Mesothelial cell of epicardium (in vitro differentiated cells): ENCODE measurements at places on chromosomes 1 and 21.
A peak's percentile ranks its signal among the peaks of the same experiment; 100 is the strongest.

GRCh38 chr1:93362237-93362636 lies 16.5 kb downstream of the DR1 start:
- no peak for DNase-seq

GRCh38 chr1:64864018-64864940 lies 102.1 kb downstream of the JAK1 start:
- no peak for DNase-seq

DNA sequence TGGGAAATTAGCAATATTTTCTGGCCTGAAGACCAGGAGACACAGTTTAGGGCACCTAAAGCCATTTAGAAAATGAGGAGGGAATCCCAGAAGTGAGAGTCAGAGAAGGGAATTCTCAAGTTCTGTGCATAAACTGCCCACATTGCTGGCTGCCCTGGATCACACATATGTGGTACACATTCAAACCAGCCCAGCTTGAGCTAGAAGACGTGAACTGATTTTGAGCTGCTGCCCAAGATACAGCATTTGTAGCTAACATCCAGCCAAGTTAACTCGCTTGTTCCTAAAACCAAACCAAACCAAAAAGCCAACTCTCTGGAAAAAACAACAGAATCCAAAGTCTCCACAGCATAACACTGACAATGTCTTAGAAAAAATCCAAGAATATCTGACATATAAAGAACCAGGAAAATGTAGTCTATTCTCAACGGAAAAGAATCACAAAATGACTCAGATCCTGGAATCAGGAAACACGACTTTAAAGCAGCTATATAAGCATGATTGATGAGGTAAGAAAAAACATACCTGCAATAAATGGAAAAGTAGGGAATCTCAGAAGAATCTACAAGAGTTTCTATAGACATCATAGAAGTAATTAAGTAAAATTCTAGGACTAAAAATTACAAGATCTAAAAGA lies 18.2 kb upstream of the QSOX1 start:
- no peak for DNase-seq

GRCh38 chr1:246065592-246065991 lies 441.5 kb downstream of the SMYD3 start:
- DNase-seq, result no peak

DNA sequence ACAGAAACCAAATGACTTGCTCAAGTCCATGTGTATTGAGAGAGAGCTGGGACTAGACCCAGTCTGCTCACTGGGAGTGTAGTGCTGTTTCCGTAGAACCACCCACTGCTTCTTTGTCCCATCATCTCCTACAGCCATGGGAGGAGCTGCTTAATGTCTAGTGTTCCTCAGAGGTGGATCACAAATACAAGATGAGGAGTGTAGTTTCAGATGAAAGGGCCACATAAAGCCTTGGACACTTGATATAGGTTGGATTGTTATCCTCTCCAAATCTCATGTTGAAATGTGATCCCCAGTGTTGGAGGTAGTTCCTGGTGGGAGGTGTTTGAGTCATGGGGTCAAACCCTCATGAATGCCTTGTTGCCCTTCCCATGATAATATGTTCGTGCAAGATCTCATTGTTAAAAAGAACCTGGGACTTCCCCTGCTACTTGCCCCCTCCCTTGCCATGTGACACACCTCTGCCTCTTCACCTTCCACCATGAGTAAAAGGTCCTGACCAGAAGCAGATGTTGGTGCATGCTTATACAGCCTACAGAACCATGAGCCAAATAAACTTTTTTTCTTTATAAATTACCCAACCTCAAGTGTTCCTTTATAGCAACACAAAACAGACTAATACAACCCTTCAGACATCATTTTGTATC lies 127.5 kb upstream of the DNAH14 start:
- no peak for DNase-seq

- no peak for DNase-seq
These were observed 37.6 kb upstream of the HMGB4 start for GRCh38 chr1:33826311-33826710.

DNA sequence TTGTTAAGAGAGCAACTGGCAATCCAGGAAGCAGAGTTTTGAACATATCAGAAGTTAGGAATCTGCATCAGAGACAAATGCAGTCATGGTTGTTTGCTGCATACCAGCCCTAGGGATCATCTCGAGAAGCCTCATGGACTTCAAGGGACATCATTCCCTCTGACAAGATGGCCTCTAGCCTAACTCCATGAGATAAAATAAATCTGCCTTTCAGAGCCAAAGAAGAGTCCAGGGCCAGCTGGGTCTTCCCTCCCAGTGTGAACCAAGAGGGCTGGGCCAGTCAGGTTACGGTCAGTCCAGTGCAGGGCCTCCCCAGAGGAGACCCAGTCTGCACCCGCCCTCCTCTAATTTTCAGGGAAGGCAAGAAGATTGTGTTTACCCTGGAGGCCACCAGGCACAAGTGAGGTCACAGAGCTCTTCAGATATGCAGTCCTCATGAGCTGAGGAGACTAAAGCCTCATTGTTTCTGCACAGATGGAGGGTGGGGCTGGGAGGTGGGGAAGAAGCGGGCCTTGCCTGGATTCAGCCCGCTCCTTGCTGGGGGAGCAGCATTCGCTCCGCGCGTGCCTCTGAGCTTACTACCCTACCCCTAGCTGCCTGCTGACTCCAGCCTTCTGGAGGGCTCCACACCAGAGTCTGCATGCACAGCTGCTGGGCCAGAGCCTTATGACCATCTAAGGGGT lies 52.8 kb downstream of the CAPN2 start:
- no peak for DNase-seq

DNA sequence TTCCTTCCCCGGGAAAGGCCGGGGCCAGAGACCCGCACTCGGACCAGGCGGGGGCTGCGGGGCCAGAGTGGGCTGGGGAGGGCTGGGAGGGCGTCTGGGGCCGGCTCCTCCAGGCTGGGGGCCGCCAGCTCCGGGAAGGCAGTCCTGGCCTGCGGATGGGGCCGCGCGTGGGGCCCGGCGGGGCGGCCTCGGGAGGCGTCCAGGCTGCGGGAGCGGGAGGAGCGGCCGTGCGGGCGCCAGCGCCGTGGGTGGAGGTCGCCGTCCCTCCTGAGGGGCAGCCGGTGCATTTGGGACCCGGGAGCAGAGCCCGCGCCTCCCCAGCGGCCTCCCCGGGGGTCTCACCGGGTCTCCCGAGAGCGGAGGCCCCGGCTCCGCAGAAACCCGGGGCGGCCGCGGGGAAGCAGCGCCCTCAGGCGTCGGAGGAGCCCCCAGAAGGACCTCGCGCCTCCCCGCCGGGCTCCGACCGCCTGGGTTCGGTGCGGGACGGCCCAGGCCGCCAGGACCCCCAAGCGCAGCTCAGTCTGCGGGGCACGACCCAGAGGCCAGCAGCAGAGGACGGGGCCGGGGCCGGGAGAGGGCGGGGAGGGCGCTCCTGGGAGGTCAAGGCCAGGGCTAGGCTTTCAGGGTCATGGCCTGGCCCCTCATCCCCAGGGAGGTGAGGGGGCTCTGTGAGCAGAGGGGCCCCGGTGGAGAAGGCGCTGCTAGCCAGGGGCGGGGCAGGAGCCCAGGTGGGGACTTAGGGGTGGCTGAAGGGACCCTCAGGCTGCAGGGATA lies 7.2 kb upstream of the SLX9 start:
- DNase-seq, result peak; percentile 64

GRCh38 chr1:28409090-28409489 lies 39.5 kb downstream of the PHACTR4 start:
- no peak for DNase-seq

DNA sequence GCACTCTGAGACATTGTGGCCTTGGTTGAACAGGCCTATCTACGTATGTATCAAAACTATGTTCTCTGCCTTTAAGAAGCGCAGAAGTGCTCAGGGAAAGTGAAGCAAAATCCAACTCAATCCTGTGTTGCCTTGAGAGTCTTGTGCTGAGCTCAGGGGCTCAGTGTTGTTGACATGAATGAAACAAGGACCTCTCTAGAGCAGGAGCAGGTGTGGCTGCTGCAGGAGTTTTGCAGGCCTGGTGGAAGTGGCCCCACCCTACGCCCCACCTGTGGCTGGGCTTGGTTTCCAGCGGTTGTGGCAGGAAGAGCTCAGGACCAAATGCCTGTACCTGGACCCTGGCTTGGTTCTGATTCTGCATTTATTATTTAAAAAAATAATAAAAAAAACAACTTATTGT lies 20.9 kb downstream of the CA6 start:
- no peak for DNase-seq

- no peak for DNase-seq
These were observed 17.5 kb downstream of the NCF2 start for GRCh38 chr1:183572721-183573120.

DNA sequence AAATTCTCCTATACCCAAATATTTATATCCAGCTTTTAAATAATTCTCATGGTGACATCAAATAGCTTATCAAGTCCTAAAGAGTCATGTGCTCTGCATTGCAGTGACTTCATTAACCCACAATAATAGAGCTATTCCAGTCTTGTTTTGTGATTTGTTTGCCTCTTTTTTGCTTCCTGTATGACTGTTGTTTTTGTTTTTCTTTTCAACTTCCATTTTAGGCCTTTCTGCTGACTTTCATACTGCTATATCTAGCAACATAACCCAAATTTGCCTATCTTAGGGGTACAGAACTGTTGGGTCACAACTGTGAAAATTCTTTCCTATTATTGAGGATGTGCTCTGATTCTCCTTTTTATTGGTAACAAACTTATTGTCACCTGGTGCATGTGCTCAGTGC lies 30.3 kb downstream of the SPATA17 start:
- no peak for DNase-seq

DNA sequence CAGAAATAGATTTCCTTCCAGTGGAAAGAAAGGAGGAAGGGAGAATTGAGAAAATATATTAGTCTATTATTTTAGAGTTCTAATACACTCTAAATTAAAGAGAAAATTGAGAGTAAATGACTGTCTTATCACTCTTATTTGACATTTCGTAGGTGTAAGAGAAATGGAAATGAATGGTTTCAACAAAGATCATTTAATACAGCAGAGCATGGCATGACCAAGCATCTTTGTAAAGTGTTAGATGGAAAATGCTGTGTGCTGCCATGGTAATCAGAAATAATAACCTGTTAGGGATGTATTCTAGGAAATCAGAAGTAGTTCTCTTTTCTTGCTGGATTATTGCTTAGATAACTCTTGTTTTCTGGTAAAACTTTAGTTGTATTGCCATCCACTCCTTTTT lies 90.9 kb downstream of the GIPC2 start:
- DNase-seq, result no peak

DNA sequence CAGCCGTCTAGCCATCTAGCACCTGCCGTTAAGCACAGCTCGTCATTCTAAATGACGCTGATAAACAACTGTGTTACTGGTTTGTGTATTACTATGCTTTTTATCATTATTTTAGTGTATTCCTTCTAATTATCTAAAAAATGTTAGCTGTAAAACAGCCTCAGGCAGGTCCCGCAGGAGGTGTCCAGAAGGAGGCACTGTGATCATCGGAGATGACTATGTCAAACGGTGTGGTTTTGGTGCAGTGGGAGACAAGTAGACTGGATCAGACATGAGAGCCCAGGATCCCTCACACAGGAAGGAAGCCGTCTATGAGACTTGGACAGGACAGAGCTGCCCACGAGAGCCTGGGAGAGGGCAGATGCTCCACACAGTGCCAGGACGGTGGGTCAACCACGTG lies 55.3 kb upstream of the COL6A1 start:
- no peak for DNase-seq

GRCh38 chr1:94332952-94333351 lies 85.2 kb upstream of the ABCD3 start:
- DNase-seq, result no peak

- DNase-seq, result no peak
These were observed 534.5 kb downstream of the PTPRC start for GRCh38 chr1:199173356-199173755.

- DNase-seq, result no peak
These were observed 23.9 kb downstream of the GPR161 start for GRCh38 chr1:168112673-168113305.

- DNase-seq, result peak; percentile 69
These were observed 76.3 kb downstream of the MORN1 start for GRCh38 chr1:2314803-2315673.

DNA sequence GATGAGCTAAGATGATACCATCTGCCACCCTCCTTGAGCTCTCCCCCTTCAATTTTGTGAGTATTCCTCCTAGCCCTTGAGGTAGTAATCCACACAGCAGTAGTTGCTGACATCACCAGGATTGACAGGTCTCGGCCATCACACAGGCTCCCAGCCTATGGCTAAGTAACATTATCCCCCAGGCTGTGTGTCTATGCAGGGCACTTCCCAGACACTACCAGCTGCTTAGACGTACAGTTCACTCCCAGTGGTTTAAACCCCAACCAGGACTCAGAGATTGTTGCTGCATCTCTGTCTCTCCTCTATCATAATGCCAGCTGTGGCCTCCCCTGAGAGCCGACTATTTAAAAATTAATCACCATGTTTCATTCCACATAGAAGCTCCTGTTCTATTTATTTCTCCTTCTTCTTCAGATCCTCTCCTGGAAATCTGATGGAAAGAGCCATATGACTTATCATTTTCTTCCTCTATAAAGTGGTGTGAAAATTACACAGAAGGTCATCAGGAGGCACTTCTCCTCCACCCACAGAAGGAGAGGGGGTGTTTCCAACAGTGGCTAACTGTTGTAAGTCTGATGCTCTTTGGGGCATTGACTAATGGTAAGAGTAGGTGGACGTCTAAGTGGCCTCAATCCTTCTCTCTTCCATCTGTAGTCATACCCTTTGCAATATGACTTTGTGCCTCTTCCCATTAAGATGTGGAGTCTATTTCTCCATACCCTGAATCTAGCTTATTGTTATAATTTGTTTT lies 396.3 kb downstream of the SETD4 start:
- DNase-seq, result no peak
